ENCODE measurements at places on chromosomes 4 and X. TPM values are rescaled to one million over a fixed set of nuclear protein-coding genes. Genes with fewer than 3 reads are reported as not detected.

GRCh38 chr4:22215084-22215483 is 266.5 kb upstream of the KCNIP4 start:
- H3K4me1 ChIP-seq = no peaks in the 10 kb centered on the region
- H3K27me3 ChIP-seq = no peaks in the 10 kb centered on the region
- H3K36me3 ChIP-seq = no peaks in the 10 kb centered on the region
- no peak overlapping the region for H3K4me3 ChIP-seq

GRCh38 chrX:133550665-133551485 is 135.6 kb upstream of the GPC4 start:
- H3K36me3 ChIP-seq = no peaks in the 10 kb centered on the region
- DNase-seq = no peak
- H3K4me3 ChIP-seq = no peak overlapping the region

DNA sequence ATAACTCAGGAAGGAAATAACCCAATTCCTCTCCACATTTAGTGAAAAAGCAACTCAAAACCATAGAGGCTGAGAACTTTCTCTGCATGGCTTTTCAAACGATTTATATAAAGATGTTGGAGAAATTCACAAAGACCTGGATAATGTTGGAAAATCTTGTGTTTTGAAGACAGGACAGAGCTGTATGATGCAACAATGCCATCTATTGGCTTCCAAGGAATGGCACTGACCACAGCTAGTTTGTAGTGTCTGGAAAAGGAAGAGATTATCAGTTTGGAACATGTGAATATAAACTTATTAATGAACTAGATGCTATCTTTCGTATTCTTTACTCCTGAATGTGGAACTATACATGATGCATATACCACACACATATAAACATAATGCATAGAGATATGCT is 503.6 kb downstream of the IL1RAPL1 start:
- no peaks in the 10 kb centered on the region for H3K27me3 ChIP-seq
- H3K27ac ChIP-seq = no peak overlapping the region
- DNase-seq = no peak

DNA sequence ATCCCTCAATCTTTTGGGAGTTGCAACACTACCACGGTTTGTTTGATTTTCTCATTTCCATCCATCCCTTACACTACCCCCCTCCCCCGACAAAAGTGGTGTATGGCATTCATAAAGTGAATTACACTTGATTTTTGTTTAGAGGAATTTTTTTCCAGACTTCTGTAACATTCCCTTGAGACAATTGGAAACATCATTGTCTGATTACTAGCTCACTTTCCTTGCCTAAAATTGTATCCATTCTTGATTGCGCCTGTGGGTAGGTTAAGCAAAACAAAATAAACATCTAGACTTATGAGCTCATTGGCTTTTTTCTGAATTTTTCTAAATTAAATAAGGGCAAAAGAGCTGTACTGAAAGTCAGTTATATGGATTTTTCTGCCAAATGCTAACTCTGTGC is 3.5 kb downstream of the GPC3 start:
- H3K27me3 ChIP-seq = peaks cover 28% of the 10 kb centered on the region
- peaks cover 4% of the 10 kb centered on the region for H3K4me1 ChIP-seq
- no peak for DNase-seq
- H3K36me3 ChIP-seq = no peaks in the 10 kb centered on the region

ZAR1 gene
- total RNA-seq = not detected

ATP2B3 gene
- not detected for total RNA-seq
